ENCODE measurements at places on chromosomes 13 and 19.

DNA sequence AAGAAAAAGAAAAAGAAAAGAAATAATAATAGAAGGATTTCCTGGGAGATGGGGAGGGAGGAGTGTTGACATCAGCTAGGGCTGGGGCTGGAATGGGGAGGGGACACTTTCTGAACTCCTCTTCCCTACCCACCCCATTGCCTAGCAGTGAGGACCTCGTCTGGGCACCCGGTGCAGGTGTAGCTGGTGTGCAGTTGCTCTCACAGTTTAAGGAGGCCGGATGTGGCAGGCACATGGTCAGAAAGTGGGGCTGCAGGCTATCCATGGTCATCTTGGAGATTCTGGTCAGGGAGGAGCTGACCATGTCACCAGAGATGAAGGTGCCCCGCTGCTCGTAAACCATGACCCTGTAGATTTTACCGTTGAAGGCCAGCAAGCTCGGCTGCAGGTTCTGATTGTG is 8.5 kb upstream of the TUBB4A start:
- no peak for DNase-seq

- peak; percentile 96 for DNase-seq
Measured at GRCh38 chr19:21505459-21506451, at the start of gene ZNF429. Gene ZNF429 (plus strand): TSS chr19:21505602. CDS start chr19:21505772, 170 bp downstream.

DNA sequence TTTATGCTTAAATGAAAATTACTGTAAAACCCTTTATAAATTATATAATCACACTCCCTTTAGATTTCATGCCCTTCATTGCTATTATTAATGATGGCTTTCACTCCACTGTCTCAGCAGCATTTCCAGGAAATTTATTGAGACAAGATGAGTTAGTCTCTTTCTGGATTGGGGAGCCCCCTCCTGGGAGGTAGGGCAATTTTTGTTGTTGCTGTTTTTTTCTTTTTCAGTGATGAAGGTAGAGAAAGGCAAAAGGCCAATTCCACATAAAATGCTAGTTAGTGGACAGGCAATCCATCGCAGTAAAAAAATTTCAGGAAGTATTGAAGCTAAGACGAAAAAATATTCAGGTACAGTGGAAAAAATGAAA is 80.2 kb downstream of the TEX26 start:
- DNase-seq = no peak

DNA sequence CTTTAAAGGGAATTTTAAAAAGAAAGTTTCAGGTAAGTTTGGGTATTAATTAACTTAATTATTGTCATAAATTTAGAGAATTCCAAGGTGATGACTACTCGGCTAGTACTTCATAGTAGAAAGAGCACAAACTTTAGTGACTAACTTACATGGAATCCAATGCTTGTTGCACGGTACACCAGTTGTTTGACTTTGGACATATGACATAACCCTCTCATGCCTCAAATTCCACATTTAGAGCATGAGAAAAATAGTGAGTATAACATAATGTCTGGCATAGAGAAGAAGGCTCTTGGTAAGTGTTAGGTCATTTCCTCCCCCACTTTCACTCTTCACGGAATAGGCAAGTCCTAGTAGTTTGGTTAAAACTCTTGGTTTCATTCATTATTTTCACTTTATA is 1249.4 kb upstream of the SLC10A2 start:
- no peak for DNase-seq

- no peak for DNase-seq
Measured at GRCh38 chr19:48676887-48677286, 4.1 kb upstream of the NTN5 start.

DNA sequence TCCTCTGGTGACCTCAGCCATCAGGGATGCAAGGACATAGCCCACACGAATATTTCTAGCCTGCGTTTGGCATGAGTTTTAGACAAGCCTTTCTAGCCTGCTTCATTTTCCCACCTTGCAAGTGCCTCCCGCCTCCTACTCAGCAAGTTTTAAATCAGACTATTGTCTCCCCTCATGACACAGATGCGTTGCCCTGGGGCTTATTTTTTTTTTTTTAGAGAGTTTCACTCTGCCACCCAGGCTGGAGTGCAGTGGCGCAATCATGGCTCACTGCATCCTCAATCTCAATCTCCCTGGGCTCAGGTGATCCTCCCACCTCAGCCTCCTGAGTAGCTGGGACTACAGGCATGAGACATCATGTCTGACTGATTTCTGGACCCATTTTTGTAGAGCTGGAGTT is 14.6 kb downstream of the GJB2 start:
- DNase-seq = no peak

DNA sequence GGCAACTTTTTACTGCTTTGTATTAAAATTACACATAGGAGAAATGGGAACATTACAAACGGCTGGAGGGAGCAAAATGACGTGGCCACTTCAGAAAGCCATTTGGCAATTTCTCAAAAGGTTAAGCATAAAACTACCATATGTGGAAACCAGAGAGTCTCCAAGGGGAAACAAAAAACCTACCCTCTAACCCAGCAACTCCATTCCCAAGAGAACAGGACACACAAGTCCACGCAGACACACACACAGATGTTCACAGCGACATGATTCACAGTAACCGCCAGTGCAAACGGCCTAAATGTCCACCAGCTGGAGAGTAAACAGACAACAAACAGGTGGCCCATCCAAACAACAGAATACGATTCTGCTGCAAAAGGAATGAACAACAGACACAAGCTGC is 37.2 kb downstream of the STK24 start:
- DNase-seq = no peak

DNA sequence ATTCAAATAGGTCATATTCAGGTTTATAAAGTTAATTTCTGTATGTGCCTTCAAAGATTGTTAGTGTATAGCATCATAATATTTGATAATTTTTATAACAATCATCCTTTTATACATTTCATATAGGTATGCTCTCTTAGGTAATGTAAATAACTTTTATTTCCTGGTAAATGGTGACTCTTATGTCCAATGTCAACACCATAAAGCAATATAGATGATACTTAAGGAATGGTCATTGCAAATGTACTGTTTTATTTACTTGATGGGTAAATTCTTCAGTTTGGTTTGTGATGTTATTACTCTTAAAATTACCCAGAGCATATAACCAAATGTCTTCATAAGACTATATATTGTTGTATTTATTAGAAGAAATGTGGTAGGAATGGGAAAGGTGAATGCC is 928.7 kb downstream of the PCDH9 start:
- DNase-seq = no peak

GRCh38 chr13:20192836-20193161 is at the start of gene GJB2:
Gene GJB2 (minus strand): TSS chr13:20192938. CDS start chr13:20189581, 3,357 bp downstream.
- DNase-seq = no peak

DNA sequence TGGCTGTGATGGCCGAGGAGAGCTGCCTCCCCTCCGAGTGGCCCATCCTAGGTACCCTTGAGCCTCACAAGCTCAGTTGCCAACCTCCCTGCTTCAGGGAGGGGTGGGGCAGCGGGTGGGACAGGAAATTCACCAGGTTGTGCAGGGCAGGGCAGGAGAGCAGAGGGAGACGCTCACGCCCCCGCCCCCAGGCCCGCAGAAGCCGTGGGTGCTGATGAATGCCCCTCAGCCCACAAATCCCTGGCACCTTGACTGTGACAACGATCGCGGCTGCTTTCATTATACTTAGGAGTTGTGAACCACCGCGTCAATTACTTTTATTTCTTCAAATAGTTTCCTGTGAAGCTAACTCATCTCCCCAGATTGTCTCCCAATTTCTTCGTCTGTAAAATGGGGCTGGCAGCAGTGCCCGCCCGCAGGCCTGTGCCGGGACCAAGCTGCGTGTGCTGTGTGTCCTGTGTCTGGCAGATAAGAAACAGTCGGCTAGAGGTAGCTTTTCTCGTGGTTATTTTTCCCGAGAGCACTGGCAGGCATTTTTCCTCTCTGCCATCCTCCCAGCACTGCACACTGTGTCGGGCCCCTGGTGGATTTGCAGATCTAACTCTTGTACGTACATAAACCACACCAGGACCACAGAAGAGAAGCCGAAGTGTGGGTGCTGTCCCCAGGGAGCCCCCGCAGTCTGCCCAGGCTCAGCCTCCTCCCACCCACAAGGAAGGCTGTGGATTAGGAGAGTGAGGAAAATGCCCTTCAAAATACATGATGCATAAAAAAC is 7.9 kb upstream of the RASA3 start:
- DNase-seq = no peak

DNA sequence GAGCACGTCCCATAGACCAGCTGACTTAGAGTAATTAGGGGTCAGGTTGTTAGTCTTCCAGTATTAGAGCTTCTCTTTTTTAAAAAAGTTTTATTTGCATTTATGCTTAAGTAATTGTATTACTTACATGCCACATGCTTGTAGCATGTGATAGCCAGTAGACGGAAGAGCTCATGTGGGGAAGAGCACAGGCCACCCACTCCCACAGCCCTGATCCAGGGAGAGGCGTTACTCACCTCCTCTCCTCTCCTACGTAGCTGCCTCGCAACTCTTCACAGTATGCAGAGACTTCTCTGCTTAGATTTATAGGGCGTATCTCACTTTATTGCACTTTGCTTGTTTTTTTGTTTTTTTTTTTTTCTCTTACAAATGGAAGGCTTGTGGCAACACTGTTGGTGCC is 95.3 kb upstream of the TEX29 start:
- DNase-seq = no peak

GRCh38 chr13:49000247-49000646 is 24.5 kb downstream of the FNDC3A start:
- no peak for DNase-seq

DNA sequence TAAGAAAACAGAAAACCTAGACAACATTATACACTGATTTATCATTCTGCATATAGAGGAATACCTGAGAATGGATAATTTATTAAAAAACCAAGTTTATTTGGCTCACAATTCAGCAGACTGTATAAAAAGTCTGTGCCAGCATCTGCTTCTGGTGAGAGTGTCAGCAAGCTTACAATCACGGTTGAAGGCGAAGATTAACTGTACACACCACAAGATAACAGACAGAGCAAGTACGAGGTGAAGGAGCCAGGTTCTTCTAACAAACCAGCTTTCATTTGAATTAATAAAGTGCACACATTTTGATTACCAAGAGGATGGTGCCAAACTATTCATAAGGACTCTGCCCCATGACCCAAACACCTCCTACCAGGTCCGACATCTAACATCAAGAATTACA is 28.8 kb downstream of the ZNF91 start:
- DNase-seq = no peak

DNA sequence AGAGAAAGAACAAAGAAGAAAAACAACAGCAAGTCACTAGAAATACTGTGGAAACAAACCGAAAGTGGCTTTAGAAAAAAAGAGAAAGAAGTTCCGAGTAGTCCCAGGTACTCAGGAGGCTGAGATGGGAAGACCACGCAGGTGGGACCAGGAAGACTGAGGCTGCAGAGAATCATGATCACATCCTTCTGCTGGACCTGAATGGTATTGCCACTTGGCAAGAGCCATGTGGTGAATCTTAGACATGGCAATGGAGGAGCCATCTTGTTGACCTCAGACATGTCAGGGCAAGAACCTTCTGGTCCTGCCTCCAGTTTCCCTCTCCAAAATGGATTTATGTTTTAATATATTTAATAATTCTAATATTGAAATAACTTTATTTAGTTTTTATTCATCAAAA is 37.4 kb upstream of the ZNF724 start:
- DNase-seq = no peak

DNA sequence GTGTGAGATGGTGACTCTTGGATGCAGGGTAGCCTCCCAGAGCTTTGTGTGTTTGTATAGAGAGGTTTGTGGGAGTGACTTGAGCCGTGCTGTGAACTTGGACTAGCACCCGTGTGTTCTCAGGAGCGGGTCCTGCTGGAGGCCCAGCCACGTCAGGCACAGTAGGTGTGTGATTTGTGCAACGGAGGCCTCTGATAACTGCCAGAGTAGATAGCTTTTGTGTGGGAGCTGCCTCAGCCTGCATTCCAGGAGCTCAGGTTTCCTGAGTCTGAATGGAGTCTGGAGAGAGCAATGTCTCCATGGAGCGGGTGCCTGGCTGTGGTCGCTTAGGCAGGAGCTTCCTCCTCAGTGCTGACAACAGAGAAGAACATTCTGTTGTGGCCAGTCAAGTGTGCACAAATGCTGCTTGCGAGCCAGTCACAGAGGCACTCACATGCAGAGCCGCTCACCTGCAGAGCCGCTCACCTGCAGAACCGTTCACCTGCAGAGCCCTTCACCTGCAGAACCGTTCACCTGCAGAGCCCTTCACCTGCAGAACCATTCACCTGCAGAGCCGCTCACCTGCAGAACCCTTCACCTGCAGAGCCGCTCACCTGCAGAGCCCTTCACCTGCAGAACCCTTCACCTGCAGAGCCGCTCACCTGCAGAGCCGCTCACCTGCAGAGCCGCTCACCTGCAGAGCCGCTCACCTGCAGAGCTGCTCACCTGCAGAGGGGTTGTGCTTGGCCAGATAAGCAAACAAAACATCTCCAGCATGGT is 32.6 kb downstream of the TFDP1 start:
- DNase-seq = no peak

GRCh38 chr19:49691243-49692146 is 579 bp downstream of the CPT1C start:
- DNase-seq = peak; percentile 59

GRCh38 chr19:13082192-13083007 is 20.3 kb downstream of the LYL1 start:
- no peak for DNase-seq

GRCh38 chr19:31749231-31749630 is 400.0 kb upstream of the TSHZ3 start:
- DNase-seq = no peak

- DNase-seq = no peak
Measured at GRCh38 chr19:40705950-40706619, 10.6 kb downstream of the COQ8B start.

- DNase-seq = no peak
Measured at GRCh38 chr13:40769970-40770369, 1.0 kb downstream of the MRPS31 start.

DNA sequence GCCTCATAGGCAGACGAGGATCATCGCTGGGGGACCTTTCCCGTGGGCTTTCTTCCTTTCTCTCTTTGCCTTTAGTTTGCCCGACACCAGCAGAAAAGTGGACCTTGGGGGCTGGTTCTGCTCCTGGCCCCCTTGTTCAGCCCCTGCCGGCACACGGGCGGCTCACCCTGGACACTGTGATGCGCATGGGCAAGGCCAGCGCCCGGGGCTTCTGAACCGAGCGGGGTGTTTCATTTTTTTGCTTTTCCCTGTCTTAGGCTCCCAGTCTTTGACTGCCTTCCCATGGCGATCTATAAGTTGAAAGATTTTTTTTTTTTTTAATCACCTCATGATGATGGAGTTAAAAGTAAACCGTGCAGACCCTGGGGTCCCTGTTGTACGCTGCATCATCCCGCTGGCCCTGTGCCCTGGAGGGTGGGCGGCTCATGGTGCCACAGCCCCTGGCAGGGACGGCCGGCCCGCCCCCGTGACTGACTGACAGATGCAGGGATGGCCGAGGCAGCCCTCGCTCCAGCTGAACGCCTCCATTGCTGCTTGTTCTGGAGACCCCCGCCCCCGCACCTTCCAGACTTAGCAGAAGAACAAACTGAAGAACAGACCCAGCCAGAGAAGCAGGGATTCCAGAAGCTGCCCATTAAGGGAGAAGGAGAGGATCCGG is 9.6 kb downstream of the TSSK6 start:
- DNase-seq = no peak

DNA sequence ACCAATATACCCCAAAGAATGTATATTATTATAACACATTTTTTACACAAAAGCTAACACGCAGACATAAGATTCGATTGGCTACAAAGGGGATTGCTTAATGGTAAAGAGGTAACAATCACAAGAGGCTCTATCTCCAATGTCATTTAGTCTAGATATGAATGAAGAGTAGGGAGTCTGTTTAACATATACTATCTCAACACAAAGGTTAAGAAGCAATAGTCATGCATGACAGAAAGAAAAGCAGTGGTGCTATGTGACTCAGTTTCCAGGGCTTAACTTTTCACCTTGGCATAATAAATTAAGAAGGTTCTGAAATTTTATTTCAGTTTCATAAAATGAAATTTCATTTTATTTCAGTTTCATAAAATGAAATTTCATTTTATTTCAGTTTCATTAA is 33.3 kb downstream of the UFM1 start:
- no peak for DNase-seq

Measured in germinal center (tissue), 1 donor.